ENCODE measurements at places on chromosomes 2 and 18. TPM values are rescaled to one million over a fixed set of nuclear protein-coding genes. Genes with fewer than 3 reads are reported as not detected.

The ALPG gene
- total RNA-seq: not detected

The RAB6D gene
- not detected for total RNA-seq

The FLACC1 gene
- total RNA-seq: 4.6 TPM

The PARD3B gene
- not detected for total RNA-seq

The ASB18 gene
- not detected for total RNA-seq

The B3GNT7 gene
- total RNA-seq: 23.7 TPM

The RPRM gene
- total RNA-seq: not detected

The SRD5A2 gene
- not detected for total RNA-seq

The VSNL1 gene
- total RNA-seq: not detected

The MAPRE2 gene
- 53.8 TPM for total RNA-seq

The LOXL3 gene
- 1.4 TPM for total RNA-seq

The NBEAL1 gene
- total RNA-seq: 8.9 TPM

The SKOR2 gene
- total RNA-seq: not detected

The HOXD4 gene
- total RNA-seq: not detected

The DARS1 gene
- 96.3 TPM for total RNA-seq

The GKN1 gene
- total RNA-seq: not detected

The TMEM200C gene
- total RNA-seq: not detected

The RMND5A gene
- total RNA-seq: 26.9 TPM

The TBR1 gene
- total RNA-seq: 0.02 TPM

The C2orf80 gene
- not detected for total RNA-seq

The DSC2 gene
- not detected for total RNA-seq

The RESP18 gene
- total RNA-seq: not detected

The RIF1 gene
- total RNA-seq: 51.1 TPM

The LRRTM1 gene
- total RNA-seq: not detected

The EGR4 gene
- total RNA-seq: not detected

The CYP26B1 gene
- not detected for total RNA-seq

The COL5A2 gene
- 0.24 TPM for total RNA-seq

The NLRC4 gene
- total RNA-seq: 0.98 TPM

The SPATA3 gene
- total RNA-seq: not detected

The MC2R gene
- not detected for total RNA-seq

The ECEL1 gene
- not detected for total RNA-seq

The MARCHF4 gene
- not detected for total RNA-seq

The GALR1 gene
- total RNA-seq: not detected

The RBM43 gene
- total RNA-seq: 4.8 TPM

The PAX3 gene
- total RNA-seq: not detected

The RAB11FIP5 gene
- total RNA-seq: 3.2 TPM

The TNS1 gene
- total RNA-seq: 0.13 TPM

The CCDC148 gene
- not detected for total RNA-seq

The UGT1A10 gene
- not detected for total RNA-seq

The GALNT13 gene
- not detected for total RNA-seq

The PTPRN gene
- not detected for total RNA-seq

The CROCC2 gene
- not detected for total RNA-seq

The TDRD15 gene
- total RNA-seq: 0.58 TPM

The GCG gene
- total RNA-seq: not detected

The CCDC74A gene
- total RNA-seq: 1.1 TPM

The LCLAT1 gene
- total RNA-seq: 20.1 TPM

The MROH2A gene
- not detected for total RNA-seq
